ENCODE measurements at places on chromosomes 6 and 20. TPM values are rescaled to one million over a fixed set of nuclear protein-coding genes. Genes with fewer than 3 reads are reported as not detected.

- H3K27ac ChIP-seq: peak overlapping the region; percentile 74
- H3K4me3 ChIP-seq: peak overlapping the region; percentile 65
- DNase-seq: no peak
- no peaks in the 10 kb centered on the region for H3K27me3 ChIP-seq
- H3K36me3 ChIP-seq: peaks cover 1% of the 10 kb centered on the region
Observed at GRCh38 chr20:43514648-43514999, 7.1 kb downstream of the L3MBTL1 start.

DNA sequence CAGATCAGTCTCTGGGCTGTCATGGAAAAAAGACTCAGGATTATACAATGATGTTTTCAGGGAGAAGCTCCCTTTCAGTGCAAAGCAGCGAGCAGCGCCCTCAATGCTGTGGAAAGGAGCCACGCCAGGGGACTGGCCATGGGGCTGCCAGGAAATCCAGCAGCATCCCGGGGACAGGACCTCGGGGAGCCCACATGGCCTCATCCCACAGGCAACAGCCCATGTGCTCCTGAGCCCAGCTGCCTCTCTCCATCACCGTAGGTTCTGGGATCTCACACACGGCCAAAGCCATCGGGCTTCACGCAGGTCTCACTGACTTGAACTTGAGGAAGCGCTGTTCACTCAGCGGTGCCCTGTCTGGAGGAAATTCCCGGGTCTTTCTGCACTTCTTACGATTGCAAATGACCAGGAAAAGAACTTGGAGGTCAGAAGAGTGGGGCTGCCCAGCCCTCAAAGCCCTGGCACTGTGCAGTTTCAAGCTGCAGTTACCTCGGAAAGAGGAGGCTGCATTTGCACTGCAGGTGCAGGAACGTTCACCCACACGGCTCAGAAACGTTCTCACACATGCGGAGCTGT lies 125.9 kb upstream of the THBS2 start:
- no peaks in the 10 kb centered on the region for H3K36me3 ChIP-seq
- no peak overlapping the region for H3K27ac ChIP-seq
- no peaks in the 10 kb centered on the region for H3K27me3 ChIP-seq

The TMEM170B gene
- 1.0 TPM for polyA plus RNA-seq

DNA sequence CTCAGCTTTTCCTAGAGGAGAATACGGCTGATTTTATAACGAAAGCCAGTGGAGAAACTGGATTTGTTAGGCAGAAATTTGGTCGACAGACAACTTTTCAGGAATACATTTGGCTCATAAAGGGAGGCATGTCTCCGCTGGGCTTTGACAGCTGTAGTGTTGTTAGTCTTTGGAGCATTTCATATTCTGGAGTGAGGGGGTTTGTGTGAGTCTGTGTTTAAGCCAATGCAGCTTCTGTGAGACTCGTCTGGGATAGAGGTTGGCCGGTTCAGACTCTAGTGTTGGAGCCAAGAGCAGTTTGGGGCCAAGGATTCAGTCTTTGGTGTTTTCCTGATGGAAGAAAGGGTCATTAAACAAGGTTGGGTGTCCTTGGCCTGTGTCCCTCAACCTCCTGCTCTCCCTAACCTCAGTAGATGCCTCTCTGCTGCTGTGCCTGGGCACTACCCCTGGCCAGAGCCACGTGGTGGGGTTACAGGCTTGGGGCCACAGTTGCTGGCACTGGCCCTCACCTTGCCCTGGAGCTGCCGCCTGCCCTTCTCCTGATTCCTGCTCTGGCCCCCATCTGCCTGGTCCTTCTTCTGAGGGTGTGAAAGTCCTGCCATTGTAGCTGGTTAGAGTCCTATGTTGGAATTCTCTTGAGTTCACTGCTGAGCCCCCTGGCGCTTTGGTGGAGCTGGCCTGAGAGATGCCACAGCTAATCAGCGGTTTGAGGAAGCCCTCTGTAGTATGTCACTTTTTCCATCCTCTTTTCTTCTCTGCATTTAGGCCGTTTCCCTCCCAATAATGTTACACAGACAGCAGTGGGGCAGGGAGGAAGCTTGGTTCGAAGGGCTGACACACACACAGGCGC lies 6.9 kb downstream of the PTK7 start:
- H3K27me3 ChIP-seq: no peaks in the 10 kb centered on the region
- peaks cover 3% of the 10 kb centered on the region for H3K36me3 ChIP-seq
- no peak for DNase-seq

- DNase-seq: no peak
- H3K27me3 ChIP-seq: peaks cover 2% of the 10 kb centered on the region
- no peaks in the 10 kb centered on the region for H3K4me1 ChIP-seq
- H3K27ac ChIP-seq: no peak overlapping the region
Observed at GRCh38 chr6:156556811-156557210, 220.4 kb upstream of the ARID1B start.

DNA sequence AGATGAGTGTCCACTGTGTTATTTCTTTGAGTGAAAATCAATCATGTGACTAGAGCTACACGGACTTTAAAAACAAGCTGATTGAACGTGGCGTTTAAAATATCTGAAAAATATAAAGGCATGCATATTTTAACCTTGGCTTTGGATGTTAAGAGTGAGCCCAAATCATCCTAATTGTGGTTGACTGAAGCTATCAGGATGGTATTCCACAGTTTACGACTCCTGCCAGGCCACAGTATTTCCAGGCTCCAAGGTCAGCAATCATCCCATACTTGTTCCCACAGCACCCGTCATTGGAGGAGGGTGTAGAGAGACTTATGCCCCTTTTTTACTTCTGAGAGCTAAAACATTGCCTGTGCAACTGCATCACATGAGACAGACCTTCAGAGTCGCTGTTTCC lies 43.2 kb upstream of the TMX4 start:
- no peaks in the 10 kb centered on the region for H3K4me1 ChIP-seq
- DNase-seq: no peak
- no peak overlapping the region for H3K27ac ChIP-seq
- no peaks in the 10 kb centered on the region for H3K36me3 ChIP-seq

- no peak overlapping the region for H3K27ac ChIP-seq
- no peaks in the 10 kb centered on the region for H3K36me3 ChIP-seq
- no peak for DNase-seq
- H3K4me1 ChIP-seq: no peaks in the 10 kb centered on the region
- H3K27me3 ChIP-seq: no peaks in the 10 kb centered on the region
Observed at GRCh38 chr20:54079652-54080051, 9.3 kb upstream of the BCAS1 start.

DNA sequence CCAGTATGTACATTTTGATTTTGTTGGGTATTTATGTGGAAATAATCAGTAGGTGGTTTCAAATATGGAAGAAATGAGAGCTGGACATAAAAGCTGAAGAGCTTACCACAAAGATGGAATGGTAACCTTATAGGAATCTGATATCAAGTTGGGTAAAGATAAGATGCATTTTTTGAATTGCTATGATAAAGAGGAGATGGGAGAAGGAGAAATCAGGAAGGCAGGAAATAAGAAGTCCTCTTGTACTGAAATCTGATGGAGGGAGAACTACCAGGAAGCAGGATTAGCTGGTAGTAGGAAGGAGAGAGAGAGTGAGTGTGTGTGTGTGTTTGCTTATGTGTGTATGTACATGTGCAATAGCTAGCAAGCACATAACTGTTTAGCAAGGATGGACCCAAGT lies 468.4 kb downstream of the PHF3 start:
- no peaks in the 10 kb centered on the region for H3K36me3 ChIP-seq
- no peaks in the 10 kb centered on the region for H3K4me1 ChIP-seq
- no peak overlapping the region for H3K4me3 ChIP-seq
- H3K27ac ChIP-seq: no peak overlapping the region
- H3K27me3 ChIP-seq: no peaks in the 10 kb centered on the region
- DNase-seq: no peak

DNA sequence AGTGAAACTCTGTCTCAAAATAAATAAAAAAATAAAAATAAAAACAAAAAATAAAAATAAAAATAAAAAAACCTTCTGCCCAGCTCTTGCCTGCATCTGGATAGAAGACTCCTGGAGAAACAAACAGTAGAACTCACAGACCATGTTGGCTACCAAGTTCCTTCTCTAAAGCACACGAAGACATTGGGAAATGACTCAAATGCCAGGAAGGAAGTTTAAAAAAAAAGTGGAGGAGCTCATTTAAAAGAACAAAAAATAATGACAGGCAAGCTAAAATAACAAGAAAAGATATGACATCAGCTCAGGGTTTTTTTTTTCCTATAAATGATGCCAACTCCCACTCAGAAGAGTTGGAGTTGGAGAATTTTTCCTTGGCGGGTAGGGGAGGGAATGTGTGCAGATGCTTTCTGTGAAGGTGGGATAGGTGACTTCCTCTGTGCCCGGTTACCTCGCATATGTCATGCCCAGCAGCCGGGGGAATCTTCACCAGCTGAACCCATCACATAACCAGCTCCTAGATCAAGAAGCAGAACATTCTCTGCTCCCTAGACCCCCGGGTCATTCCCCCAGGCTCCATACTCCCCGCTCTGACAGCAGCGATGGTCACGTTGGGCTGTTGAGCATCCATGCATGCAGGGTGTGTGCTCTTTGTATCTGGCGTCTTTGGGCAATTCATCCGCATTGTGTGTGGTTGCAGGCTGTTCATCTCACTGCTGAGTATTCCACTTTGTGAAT lies 17.3 kb upstream of the CD93 start:
- no peak for DNase-seq
- H3K36me3 ChIP-seq: no peaks in the 10 kb centered on the region
- no peaks in the 10 kb centered on the region for H3K27me3 ChIP-seq
- no peaks in the 10 kb centered on the region for H3K4me1 ChIP-seq
- H3K4me3 ChIP-seq: no peak overlapping the region

Data from small intestine (tissue), 16 donors.